IMR-90 (cell line): ENCODE measurements at places on chromosomes 12 and 14. TPM values are rescaled to one million over a fixed set of nuclear protein-coding genes. Genes with fewer than 3 reads are reported as not detected.

DNA sequence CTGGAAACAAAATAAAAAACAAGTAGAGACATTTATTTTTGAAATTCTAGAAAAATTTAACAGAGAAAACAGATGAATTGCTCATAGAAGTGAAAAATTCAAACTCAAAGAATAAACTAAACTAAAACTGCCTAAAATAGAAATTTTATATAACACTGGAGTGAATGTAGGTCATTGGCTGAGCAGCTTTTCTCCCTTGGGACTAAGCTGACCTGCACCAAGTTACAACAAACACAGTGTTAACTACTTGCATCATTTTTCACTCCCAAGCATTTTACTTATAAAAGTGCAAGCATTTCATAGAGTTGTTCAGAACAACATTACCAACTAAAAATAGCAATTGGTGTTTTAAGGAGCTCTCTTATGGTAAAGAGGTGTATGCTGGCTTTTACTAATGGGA is 298.1 kb downstream of the MED13L start:
- DNase-seq, result no peak

DNA sequence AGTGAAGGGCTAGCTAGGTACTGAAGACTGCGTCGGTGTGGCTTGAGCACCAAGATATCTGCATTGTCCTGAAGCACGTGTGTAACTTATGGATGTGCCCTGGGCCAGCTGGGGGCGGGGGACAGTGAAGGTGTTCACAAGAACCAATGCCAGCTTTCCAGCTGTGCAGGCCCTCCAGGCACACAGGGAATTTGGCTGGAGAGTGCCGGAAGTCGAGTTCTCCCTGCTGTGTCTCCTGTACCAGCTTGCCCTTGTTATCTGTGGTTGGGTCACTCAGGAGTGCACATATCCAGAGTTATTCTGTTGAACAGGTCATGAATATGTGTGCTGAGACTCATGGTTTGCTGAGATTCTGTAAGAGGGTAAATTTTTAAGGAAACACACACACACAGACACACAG is 75.9 kb upstream of the CRY1 start:
- DNase-seq, result no peak

GLTP gene
- 58.4 and 67.2 TPM in 2 replicates for total RNA-seq

STON2 gene
- total RNA-seq, result not detected in 2 replicates

DNA sequence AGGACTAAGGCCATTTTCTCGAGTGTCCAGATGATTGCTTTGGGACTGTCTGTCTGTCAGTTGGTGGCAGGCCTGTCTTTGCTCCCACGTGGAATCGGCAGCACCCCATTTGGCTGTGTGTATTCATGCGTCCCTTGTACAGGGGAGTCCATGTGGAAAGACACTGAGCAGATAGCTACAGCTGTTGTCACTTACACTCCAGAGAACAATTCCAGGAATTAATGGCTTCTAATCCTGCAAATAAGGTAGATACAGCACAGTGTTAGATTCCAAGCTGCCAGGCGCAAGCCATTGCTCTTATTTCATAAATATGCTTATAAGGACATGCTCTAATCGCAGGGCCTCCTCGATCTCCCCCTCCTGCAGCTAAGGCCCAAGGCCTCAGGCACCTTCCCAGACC is 208.8 kb downstream of the VRK1 start:
- no peak for DNase-seq

DNA sequence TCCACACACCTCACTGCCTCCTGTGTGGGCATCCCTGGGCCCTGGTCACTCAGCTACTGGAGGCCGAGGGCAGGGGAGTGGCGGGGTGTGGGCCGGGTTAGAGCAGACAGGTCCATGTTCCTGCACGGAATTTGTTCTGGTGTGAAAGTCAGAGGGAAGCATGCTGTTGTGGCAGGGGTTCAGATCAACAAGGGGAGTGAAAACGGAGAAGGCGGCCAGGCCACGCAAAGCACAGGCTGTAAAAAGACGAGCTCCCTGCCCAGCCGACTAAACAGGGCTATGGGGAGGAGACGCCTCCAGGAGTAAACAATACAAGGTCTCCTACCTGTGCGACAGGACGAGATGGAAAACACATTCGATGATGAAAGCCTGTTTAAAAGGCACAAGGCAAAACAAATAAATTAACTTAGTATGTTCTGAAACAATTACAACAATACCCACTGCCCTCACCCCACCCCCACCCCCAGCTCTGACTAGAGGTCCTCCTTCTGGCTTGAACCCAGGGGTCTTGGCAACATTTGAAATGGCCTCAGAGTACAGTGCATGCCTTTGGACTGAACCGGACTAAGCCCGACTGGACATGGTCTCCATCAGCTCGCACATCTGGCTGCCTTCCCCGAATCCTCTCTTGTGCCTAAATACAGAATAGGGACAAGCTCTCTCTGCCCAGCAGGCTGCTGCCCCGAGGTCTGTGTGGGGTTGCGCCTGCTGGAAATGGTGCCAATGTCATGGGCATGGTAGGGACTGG is 274.9 kb upstream of the DIO3 start:
- no peak for DNase-seq
